ENCODE measurements at places on chromosomes 12 and 14.

DNA sequence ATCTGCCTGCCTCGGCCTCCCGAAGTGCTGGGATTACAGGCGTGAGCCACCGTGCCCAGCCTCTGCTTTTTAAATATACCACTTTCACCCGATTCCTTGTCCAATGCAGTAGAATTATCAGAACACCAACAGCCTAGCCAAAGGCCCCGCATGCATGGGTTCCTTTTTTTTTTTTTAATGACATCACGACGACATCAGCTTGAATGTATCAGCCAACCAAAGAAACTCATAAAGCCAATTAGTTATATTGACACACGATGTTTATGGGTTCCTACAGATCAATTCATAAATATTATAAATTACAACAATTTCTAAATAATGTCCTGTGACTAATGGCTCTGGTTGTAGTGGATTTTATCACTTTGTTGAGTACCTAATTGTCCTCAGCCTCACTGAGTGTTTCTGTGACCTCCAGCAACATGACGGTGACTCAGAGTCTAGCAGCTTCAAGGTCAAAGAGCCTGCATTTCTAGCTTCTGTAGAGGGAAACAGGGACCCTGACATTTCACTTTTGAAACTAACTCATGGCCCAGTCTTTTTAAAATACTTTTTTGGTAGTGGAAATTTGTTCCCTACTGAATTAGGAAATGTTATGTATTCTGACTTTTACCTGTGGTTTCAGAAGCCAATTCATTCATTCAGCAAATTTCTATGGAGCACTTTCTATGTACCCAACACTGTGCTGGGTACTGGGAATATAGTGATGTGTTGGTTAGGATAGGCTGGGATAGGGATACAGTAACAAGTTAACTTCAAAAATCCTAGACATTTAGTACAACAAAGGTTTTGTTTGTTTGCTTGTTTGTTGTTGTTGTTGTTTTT lies 144.1 kb downstream of the SUDS3 start:
- no peak for DNase-seq

GRCh38 chr12:94560431-94561221 lies 89.7 kb downstream of the TMCC3 start:
- DNase-seq = no peak

GRCh38 chr14:25394356-25394755 lies 344.4 kb upstream of the STXBP6 start:
- DNase-seq = no peak

GRCh38 chr14:102913341-102914211 lies 8.9 kb upstream of the AMN start:
- no peak for DNase-seq

- no peak for DNase-seq
Observed at GRCh38 chr14:35503646-35504045, 30.3 kb upstream of the INSM2 start.
